ENCODE measurements at places on chromosomes 2 and 18.

GRCh38 chr2:146818122-146818521 is 1026.7 kb upstream of the ACVR2A start:
- DNase-seq: no peak

- DNase-seq: no peak
Measured at GRCh38 chr18:78625847-78626246, 353.8 kb upstream of the SALL3 start.

GRCh38 chr2:877747-878146 is 72.9 kb upstream of the SNTG2 start:
- no peak for DNase-seq

DNA sequence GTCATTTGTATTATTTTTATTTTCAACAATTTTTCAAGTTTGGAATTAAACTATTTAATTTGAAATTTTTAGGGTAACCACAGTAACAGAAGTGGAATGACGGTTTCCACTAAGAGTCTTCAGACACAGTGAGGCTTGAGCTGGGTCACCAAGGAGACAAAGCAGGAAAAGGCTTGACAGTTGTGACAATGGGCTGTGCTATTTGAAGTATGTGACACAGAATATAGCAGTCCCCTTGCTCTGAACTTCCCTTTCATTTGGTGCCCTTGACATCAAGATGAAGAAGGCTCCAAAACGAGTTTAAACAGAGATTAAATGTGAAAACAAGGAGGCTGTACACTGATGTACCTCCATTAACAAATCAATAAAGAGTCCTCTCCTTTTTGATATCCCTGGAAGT is 265.4 kb upstream of the DLGAP1 start:
- no peak for DNase-seq

DNA sequence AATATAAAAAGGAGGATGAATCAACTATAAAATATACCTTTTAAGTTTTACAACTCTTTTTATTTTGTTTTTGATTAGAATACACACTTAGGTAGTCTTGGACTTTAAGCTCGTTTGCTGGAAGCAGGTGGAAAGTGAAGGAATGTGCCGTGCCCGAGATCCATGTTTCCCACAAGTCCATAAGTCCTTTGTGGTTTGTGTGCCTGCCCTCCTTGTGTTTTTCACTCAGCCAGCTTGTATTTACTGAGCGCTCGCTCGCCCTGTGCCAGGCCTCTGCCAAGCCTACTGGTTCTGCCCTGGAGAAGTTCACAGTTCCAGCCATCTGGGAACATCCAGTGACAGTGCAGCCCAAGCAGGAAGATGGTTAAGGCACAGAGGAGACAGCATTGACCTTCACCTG is 142.6 kb downstream of the MGAT5 start:
- no peak for DNase-seq

- DNase-seq: no peak
Measured at GRCh38 chr2:26580751-26581150, 60.4 kb downstream of the CIB4 start.

GRCh38 chr2:182818925-182819324 is 47.5 kb downstream of the FRZB start:
- no peak for DNase-seq

- no peak for DNase-seq
Measured at GRCh38 chr2:240278661-240279060, 138.2 kb upstream of the OTOS start.

DNA sequence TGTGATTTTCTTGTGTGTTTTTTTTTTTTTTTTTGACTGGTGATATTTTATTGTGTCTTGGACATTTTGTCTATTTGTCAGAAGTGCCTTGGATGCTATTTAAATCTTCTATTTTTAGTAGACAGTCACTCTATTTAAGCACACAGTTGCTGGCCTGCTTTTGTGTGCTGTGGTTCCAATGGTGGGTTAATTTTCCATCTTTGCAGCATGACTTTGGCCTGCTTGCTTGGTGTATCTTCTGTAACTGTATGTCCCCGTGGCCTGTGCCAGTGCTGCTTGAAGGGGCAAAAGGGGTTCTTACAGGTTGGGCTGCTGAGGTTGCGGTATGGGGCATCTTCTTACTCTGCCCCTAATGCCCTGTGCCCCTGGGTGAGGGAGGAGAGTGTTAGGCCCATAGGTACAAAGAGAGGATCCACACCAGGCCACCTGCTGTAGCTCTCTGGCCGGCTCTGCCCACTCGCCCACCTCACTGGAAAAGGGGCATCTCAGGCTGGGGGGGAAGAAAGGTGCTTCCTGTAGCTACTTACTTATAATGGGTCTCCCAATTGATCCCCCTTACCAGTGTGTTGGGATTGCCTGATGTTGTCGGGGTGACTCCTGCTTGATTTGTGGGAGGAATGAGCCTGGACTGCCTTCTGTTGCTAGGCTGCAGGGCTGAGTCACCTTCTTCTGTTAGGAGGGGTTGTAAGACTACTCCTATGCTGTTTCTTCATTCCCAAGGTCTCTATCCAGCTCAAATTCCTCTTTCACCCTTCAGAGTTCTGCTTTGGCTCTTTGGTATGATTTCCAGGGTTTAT is 490.0 kb upstream of the HS6ST1 start:
- no peak for DNase-seq

DNA sequence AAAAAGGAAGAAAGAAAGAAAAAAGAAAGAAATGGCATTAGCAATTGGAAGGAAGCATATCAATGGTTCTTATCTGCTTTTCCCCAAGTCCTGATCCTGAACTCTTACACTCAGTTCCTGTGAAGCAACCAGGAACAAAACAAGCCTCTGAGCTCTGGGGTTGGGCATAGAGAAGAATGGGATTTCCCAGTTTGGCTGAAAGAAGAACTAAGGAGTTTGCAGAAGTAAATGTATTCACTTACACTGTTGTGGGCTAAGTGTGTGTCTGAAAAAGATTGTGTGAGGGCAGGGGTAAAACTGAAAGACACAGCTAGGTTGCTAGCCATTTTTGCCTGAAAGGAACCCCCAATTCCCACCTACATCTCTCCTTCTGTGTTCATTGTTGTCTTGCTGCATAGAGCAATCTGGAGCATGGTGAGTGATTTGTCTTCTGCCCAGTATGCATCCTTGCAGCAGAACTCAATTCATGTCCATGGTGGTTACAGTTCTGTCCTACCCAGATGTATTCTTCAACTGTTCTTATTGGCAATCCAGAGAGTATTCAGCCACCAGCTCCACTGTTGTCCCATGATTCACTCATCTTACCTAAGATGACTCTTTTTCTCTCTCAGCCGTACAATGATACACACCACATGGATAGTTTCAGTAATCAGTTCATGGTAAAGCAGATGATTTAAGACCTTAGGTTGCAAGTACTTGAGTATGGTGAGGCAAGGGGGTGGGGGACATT is 348.7 kb downstream of the ARHGAP15 start:
- DNase-seq: no peak

GRCh38 chr2:207103132-207103531 is 62.6 kb downstream of the KLF7 start:
- no peak for DNase-seq

DNA sequence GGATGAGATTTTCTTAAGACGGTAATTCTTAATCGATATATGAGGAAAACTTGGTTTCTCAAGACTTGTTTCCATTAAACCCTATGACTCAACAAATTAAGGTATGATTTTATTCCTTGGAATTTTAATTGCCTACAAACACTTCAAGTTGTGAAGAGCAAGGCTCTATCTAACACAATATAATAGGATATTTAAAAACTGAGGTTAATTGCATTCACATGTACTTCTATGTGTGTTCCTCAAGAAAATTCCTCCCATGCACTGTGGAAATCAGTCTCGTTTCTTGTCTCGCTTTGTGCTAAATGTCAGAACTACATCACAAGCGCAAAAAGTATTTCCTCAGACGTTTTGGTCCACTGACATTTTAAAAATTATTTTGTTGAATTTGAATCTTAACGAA is 109.6 kb upstream of the UNC80 start:
- no peak for DNase-seq

DNA sequence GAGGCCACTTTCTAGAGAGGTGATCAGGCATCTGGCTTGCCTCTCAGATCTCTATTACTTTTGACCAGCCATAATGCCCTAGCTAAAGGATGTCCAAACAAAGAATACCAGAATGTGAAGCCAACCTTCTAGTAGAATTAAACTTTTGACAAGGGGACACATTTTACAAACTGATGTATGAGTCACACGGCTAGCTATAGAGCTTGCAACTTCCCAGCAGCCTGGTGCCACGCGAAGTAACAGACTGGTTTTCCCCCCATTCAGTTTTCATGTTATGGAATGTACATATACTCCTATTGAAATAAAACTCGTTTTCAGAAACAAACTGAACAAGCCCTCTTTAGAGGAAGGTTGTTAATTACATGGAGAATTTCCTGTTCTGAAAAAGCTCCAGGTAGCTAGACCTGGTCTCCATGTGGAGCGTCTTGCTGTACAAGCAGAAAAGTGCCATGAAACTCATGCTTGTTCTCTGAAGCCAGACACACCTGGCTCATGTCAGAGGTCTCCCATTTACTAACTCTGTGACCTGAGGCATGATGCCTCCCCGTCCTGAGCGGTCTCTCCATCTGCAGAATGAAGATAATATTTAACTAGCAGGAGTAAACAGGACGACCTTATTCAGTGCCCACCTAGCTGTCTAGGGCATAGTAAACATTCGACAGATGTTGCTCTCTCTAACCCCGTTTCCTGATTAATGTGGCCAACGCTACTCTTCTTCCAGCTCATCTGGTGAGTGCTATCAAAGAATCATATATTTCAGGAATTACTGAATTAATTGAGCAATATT is 81.5 kb upstream of the MAP3K20 start:
- no peak for DNase-seq

GRCh38 chr2:42925742-42926433 is 133.5 kb upstream of the HAAO start:
- DNase-seq: no peak

DNA sequence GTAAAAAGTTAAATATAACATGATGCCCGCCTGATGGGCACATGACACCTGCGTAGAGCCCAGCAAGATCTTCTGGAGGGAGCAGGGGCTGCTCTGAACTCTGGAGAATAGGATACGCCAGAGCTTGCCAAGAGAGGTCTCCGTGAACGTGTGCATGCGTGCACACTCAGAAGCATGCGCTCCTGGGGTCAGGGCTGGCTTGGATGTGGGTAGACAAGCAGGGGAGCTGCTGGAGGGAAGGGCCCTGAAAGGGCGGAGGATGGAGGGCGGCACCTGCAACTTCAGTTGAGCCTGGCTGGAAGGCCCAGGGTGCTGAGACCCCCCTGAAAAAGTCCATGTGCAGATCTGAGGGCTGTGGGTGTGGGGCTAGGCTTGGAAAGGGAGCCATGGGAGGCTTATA is 828.4 kb upstream of the SALL3 start:
- DNase-seq: no peak

- no peak for DNase-seq
Measured at GRCh38 chr2:85684806-85685205, 9.4 kb upstream of the GNLY start.

DNA sequence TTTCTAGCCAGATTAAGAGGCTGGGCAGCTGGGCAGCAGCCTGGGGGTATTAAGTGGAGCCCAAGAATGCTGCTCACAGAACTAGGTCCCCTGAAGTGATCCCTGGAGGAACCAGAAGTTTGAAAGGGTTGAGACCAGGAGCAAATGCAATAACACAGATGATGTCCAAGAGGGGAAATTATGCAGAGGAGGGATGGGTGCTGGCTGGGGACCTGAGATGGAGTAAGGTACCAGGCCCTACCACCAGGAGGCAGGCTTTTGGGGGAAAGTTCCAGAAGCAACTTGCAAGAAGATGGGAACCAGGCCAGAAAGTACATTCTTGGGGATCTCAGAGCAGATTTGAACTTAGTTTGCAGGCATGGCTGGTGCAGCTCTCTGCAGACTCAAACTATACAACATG is 175.1 kb downstream of the NCK2 start:
- DNase-seq: no peak

- no peak for DNase-seq
Measured at GRCh38 chr18:12278215-12278671, 24.1 kb downstream of the CIDEA start.

- DNase-seq: no peak
Measured at GRCh38 chr2:119240311-119241204, 16.9 kb downstream of the STEAP3 start.

DNA sequence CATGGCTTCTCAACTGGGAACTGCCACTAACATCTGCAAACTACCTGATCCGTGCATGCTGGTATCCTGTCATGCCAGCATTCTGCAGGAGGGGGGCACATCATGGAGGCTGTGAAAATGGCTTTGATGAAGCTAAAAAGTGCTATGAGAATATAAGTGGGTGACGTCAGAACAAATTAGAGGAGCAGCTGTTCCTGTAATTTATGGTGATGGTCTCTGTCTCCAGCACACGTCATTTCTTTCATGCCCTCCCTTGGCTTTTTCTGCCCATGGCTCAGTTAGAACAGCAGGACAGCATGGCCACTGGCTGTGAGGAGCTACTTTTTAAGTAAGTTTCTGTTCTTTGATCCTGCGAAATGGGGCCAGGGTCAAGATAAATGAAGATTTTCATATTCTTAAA is 466.3 kb downstream of the THSD7B start:
- DNase-seq: no peak

GRCh38 chr2:3171564-3172264 is 205.9 kb downstream of the EIPR1 start:
- no peak for DNase-seq

- no peak for DNase-seq
Measured at GRCh38 chr18:11482271-11482670, 127.1 kb upstream of the SLC35G4 start.

DNA sequence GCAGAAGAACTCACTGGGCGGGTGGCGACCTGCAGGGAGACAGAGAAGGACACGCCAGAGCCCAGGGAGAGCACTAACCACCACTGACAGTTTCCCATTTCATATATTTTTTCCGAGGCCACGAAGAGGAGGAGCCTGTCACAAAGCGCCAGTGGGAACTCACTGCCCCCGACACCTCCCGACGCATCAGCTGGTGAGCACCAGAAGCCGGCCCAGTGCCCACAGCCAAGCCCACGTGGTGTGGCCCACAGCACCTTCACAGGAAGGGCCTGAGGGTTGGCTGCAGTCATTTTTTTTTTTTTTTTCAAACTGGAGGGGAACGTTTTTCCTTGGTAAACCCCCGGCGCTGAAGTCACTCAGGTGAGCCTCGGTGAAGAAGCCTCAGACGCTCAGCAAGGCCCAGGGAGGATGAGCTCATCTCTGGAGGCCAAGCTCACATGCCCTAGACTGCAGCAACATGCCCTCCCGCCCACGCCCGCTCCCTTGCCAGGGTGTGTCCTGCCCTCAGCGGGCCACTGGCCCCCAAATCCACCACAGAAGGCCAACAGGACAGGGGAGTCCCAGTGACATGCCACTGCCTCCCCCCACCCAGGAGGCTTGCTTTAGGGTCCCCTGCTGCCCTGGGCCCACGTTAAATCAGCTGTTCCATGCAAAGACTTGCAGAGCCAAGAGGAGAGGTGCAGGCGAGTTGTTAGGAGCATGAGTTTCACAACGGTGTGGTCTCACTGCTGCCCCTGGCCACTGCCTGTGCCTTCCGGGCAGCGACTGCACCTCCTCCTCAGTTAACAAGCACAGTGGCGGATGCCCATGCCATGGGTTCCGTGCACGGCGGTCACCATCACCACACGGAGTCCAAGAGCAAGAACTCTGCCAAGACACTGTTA is 68.1 kb downstream of the PARD6G start:
- DNase-seq: no peak

DNA sequence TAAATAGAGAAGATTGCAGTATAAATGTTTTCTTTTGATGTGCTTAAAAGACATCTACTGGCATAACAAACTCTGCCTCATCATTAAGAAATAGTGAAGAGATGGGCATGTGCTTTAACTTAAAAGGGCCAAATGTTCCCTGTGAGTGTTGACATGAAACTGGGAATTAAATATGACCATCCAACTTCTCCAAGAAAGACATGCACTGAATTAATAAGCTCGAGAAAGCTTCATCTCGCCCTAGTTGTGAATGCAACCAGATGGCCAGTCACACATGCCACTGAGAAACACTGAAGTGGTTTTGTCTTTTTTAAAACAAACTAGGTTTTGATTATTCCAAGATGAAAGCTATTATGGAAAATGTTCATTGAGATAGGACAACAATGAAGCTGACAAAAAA is 479.2 kb downstream of the RIT2 start:
- DNase-seq: no peak
